ENCODE measurements at places on chromosomes 3 and 15.

DNA sequence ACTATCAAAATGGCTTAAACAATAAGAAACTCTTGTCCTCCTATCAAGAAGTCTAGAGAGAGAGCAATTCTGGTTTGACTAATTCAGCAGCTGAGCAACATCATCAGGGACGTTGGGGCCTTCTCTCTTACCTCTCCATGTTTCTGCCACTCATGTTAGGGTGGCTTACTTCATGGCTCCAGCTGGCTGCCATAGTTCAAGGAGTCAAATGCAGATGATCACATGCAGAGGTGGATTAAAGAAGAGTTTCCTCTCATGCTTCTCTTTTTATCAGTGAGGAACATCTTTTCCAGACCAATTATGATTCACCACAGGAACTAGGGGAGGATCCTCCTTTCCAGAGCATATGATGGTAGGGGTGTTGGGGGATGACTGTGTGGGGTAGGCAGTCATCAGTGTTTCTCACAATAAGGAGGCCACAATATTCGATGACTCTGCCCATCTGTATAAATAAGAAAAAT lies 45.5 kb downstream of the NEK11 start:
- peak; percentile 7 for DNase-seq

- DNase-seq = no peak
Measured at GRCh38 chr3:48434591-48435222, 4.8 kb upstream of the PLXNB1 start.

DNA sequence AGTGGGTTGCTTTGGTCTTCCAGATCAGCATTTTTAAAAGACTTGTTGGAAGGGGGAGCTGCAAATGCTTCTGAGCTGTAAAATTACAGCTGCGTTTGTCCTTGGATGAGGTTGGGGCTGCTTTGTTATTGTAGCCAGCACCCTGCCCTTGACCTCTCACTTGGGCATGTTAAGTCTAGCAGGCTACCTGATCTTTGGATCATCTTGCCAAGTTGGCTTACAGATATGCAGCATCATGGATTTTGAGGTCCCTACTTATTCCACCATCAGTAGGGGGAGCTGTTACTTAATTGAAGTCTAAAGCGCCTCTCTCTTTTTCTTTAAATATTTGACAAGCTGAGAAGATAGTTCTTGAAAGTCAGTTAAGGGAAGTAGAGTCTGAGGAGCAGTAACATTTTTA lies 793.0 kb downstream of the MCTP2 start:
- peak; percentile 72 for DNase-seq

- no peak for DNase-seq
Measured at GRCh38 chr3:11583638-11584046, 60.1 kb downstream of the VGLL4 start.

DNA sequence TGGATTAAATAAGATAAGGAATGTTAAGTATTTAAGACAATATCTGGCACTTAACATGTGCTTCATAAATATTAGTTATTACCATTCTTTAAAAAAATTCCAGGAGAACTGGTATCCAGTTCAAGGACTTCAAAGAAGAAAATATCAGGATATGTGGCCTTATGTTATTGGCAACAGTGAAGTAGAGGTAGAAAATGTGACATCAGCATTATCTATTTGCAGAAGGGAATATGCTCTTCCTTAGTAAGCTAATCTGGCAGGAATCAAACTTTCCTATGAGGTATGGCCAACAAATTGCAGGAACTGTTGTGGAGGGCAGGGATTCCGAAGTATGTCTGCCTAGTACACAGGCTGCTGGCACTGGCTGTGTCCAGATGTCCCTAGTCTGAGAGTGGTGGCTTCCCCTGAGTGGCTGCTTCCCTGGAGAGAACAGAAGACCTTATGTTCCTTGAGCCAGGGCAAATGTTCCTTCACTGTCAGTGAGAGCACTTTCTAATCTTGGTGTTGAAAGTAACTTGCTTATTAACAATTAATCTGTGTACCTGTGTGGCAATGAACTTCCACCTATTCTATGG lies 351.7 kb upstream of the THRB start:
- no peak for DNase-seq

GRCh38 chr3:8536096-8537056 lies 34.8 kb downstream of the LMCD1 start:
- no peak for DNase-seq

GRCh38 chr15:77630956-77631744 lies 1.6 kb downstream of the LINGO1 start:
- DNase-seq = no peak

DNA sequence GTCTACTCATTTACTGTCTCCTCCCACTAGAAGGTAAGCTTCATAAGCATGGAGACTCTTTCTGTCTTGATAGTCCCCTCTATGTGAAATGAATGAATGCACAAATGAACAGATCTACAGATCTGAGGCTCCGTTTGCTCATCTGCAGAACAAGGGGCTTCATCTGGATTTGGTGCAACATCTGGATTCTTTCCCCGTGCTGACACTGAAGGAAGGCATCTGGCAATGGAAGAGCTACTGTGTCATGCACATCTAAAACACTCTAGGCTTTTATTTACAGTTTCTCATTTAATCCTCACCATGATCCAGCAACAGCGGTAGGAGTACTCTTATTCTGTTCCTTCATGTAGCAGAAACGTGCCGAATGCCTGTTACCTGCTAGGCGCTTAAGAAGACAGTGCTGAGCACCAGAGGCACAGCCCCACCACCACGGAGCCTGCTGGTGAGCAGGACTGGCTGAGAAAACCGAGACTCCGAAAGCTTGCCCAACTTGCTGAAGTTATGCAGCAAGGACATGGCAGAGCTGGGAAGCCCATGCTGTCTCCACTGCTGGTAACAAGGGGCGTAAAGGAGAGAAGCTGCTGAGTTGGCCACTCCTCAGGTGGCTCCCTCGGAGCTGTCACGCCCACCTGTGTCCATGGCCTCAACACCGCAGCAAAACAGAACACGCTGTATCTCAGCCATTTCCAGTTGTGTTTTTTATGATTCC lies 31.1 kb downstream of the LSM3 start:
- DNase-seq = no peak

- no peak for DNase-seq
Measured at GRCh38 chr3:193297421-193297820, 56.4 kb downstream of the PLAAT1 start.

- DNase-seq = no peak
Measured at GRCh38 chr15:86505951-86506350, 426.3 kb downstream of the AGBL1 start.

- DNase-seq = no peak
Measured at GRCh38 chr15:26213427-26213826, 350.3 kb upstream of the ATP10A start.

- DNase-seq = no peak
Measured at GRCh38 chr3:73572368-73572767, 52.4 kb downstream of the PDZRN3 start.

- no peak for DNase-seq
Measured at GRCh38 chr15:63080634-63081250, 38.2 kb downstream of the TPM1 start.

GRCh38 chr15:80191198-80191597 lies 38.4 kb downstream of the FAH start:
- no peak for DNase-seq

GRCh38 chr3:127452321-127452821 lies 138.2 kb downstream of the TPRA1 start:
- no peak for DNase-seq

DNA sequence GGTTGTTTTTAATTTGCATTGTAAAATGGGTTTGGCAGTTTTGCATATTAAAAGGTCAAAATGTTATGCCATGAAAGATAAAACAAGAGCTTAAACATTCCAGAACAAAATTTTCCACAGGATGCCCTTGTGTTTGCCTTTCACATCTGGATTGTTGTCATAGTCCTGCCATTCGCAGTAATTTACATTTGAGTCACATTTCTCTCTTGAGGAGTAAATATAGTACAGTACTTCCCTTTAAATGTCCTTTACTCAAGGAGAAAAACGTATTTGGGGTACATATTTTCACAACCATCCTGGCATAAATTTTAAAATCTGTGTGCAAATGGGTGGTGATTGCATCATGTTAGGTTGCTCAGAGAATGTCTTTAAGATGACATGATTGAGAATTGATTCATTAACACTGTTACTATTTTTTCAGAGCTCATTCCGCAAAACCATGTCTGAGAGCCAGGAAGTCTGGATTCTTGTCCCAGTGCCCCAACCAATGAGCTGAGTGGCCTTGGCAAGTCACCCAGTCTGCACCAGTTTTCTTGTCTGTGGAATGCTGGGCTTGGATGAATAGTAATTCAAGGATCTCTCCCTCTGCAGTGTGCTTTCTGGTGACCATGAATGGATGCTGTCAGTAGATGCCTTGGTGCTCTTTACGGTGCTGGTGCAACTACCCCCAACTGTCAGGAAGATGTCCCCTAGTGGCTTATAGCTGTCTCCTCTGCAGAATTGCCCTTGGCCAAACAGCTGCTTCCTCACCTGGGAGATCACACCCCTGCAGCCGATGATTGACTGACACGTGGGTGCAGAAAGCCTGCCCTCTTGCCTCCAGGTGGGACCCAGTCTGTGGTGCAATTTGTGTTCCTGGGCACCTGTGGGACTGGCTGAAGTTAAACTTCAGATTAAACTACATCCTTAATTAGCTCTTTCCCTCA lies 43.0 kb downstream of the ABHD5 start:
- DNase-seq = no peak

GRCh38 chr3:124904835-124905492 lies 17.8 kb upstream of the ITGB5 start:
- DNase-seq = no peak

DNA sequence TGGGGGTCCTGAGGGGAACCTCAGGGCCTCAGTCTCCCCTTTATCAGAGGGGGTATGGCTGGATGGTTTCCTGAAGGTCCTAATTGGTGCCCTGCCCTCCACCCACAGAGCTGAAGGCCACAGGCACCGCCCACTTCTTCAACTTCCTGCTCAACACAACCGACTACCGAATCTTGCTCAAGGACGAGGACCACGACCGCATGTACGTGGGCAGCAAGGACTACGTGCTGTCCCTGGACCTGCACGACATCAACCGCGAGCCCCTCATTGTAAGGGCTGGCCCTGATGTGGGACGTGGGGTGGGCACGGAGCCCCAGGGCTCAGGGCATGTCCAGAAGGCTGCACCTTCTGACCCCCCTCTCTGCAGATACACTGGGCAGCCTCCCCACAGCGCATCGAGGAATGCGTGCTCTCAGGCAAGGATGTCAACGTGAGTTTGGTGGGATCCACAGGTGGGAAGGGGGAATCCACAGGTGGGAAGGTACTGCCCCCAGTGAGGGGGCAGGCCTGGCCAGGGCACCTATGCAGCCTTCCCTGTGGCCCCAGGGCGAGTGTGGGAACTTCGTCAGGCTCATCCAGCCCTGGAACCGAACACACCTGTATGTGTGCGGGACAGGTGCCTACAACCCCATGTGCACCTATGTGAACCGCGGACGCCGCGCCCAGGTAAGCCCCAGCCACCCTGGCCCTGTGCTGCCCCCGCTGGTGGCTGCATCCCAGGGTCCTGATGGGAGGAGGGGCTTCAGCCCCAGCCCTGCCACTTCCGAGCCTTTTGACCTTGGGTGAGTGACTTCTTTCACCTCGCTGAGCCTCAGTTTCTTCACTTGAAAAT lies 17.5 kb upstream of the GNAT1 start:
- peak; percentile 63 for DNase-seq

DNA sequence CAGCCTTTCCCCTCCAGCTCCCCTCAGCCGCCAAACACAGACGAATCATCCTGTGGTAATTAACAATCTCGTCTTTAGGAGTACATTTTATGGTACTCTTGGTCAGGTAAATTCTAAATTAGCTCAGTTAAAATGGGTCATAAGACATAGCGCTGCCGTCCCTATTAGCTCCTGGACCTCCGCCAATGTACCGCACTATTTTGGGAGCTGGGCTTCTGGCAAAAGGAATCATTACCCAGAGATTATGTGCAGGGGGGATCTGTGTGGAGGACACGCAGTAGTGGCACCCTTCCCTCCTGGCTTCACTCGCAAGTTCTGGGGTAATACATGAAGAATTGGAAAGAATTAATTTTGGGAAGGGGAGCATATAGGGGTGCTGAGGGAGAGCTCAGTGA lies 68.6 kb upstream of the ONECUT1 start:
- no peak for DNase-seq

GRCh38 chr15:67134871-67135492 lies 69.6 kb downstream of the SMAD3 start:
- no peak for DNase-seq

- no peak for DNase-seq
Measured at GRCh38 chr15:31482122-31482922, 155.7 kb downstream of the KLF13 start.

DNA sequence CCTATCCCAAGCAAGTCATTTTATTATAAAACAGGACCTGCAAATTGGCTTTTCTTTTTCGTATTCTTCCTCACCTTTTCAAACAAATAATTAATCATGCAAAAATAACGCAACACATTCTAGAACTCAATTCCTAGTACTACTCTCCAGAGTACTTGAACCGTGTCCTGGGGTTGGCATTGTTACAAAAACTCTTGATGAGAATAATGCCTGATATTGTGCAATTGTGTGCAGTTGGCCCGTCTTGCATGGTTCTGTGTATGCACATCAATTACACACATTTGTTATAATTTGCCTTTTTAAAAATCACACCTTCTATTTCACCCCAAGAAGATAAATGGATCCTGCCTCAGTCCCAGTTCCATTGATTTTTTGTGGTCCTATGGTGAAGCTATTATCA lies 205.4 kb downstream of the EPHB1 start:
- DNase-seq = no peak

GRCh38 chr3:186152889-186153292 lies 44.0 kb upstream of the ETV5 start:
- peak; percentile 89 for DNase-seq

GRCh38 chr3:89000886-89001285 lies 106.5 kb upstream of the EPHA3 start:
- DNase-seq = no peak

GRCh38 chr15:66408675-66409282 lies 22.1 kb downstream of the MAP2K1 start:
- DNase-seq = no peak

- no peak for DNase-seq
Measured at GRCh38 chr3:76161856-76162255, 376.5 kb upstream of the ZNF717 start.

DNA sequence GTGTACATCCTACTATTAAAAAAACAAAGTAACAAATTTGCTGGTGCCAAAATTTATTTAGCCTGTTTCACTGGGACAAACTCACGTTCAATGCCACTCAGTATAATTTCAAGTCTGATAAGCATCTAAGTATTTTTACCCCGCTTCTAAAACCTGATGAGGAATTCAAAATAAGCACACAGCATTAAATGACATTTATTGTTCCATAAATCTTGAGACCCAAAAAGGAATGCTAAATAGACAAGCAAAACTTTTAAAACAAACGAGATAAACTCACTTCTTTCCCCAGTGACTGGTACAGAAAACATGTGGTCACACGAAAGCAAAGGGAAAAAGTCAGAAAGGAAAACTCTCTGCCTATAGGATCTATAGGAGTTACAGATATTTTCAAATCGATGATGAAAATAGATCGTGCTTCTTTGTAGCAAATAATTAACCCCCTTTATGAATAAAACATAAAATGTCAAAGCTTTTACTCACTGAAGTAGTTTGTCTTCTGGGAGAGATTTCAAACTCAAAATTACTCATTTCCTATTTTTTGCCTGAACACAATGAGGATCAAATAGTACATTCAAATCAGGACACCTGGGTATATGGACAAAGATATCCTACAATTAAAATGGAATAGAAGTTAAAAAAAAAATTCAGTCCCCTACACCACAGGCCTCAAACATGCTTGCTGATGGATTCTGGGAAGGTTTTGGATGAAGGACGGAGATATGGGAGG lies 51.7 kb downstream of the UBP1 start:
- DNase-seq = no peak

- DNase-seq = no peak
Measured at GRCh38 chr3:131803113-131803512, 231.7 kb downstream of the CPNE4 start.
